Stimulated activated CD4-positive, alpha-beta T cell treated with anti-CD3 and anti-CD28 coated beads, TNF-alpha, amount 100 ng/mL, for 4 hours (primary cell): ENCODE measurements at places on chromosomes 2 and 18.

GRCh38 chr2:143807192-143807591 is 678.0 kb downstream of the ARHGAP15 start:
- no peak for DNase-seq

GRCh38 chr2:100800915-100801314 is 19.0 kb upstream of the NPAS2 start:
- no peak for DNase-seq

GRCh38 chr2:6111781-6112261 is 419.6 kb downstream of the SOX11 start:
- DNase-seq, result no peak

- no peak for DNase-seq
Measured at GRCh38 chr18:59725142-59725541, 27.9 kb upstream of the CCBE1 start.

DNA sequence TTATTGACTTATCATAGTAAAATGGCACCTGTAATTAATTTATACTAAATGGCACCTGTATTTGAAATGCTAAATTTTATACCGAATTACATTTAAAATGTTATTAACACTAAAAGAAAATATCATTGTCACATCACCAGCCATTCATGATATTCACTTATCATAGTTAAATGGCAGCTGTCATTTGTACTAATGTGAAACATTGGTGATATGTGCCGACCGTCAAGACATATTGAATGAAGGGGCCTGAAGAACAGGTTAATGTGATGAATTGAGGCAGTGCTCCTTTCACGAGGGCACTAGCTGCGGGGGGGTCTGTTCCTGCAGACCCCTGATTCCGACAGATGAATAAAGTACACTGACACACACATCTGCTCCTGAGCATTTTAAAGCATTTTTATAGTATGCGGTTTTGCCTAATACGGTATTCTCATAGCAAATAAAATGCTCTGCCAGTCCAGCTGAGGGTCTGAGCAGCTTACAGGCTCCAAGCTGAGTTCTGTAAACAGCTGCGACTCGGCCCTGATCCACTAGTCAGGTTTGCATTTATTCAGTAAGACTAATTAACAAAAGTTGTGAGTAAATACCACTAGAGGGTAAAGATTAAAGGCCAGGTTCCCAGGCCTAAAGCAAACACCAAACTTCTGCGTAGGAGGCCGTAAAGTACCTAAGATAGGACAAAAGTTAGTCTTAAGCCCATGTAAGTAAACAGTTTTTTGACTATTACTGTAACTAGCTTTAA is 593.4 kb upstream of the NETO1 start:
- no peak for DNase-seq

DNA sequence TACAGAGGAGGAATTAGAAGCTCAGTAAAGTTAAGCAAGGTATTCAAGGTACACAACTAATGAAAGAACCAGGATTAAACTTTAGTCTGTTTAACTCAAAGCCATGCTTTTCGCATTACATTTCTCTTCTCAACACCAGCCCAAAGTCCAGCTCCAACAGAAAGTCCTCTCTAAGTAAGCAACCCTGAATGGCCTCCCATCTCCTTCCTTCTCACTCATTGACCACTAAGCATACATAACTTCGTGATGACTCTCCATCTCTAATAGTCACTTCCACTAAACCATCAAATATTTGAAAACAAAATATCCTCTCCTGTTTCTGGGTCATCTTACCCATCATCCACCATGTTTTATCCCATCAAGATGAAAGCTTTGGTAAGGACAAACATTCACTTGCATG is 219.8 kb downstream of the RAD51AP2 start:
- DNase-seq, result no peak

DNA sequence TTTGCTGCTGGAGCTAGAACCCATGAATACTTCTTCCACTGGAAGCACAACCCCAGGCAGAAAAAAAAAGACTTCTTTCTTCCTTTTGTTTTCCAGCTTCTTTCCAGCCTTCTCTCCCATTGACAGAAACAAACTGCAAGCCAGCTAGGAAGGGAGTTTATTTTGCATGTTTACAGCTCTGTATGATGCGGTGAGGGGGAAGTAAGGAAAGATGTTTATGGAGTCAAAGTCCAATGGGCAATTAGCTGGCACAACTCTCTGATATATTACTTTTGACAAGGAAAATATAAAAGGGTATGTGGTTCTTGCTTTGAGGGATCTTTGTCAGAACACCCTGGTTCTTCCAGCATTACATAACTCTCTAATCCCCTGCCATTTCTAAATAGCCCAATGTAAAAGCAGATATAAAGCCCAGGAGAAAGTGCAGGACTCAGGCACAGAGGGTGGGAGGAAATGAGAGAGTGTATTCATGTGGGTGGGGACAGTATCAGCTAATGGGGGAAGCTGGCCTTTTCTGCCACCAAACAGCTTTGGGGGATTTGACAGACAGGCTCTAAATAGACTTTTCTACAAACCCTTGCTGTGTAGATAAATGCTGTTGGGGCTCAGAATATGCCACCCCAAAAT is 9.3 kb upstream of the NMS start:
- DNase-seq, result no peak

DNA sequence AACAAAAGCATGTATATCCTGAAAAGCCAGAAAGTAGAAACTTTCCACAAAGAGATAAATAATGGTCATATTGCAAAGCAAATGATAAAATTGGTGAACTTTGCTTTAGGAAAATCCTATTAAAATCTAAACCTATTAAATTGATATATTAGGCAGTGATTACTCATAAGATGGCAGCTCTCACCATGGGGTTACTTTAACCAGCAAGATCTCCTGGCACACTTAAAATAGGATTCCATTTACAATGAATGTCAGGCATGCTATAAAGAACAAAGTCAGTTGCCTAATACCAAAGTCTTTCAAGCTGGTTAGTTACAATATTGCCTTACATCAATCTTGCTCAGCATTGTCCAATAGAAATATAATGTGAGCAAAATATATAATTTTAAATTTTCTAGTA is 816.2 kb downstream of the BCL11A start:
- no peak for DNase-seq

DNA sequence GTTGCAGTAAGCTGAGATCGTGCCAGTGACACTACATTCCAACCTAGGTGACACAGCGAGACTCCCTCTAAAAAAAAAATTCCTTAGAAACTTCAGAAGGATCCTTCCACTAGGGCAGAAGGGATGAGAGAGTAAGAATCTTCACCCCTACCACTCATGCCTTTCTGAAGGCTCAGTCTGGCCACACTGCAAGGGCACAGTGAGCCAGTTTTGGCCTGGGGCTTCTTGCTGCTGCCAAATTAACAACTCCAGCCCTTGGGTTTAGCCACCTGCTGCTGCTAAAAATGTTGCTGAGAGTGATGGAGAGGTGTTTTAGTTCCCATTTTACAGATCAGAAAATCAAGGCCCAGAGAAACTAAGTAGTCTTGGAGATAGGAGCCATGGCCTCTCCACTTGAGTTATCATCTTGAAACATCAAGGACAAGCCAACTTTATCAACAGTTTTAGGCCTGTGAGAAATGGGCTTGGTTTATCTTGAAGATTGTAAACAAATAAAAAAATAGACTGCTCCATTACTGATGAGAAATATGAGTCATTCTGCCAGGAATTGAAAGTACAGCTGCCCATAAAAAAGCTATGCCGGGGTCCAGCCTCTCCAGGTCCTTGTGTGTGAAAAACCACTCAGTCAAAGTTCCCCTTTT is 31.9 kb upstream of the CASP8 start:
- no peak for DNase-seq

DNA sequence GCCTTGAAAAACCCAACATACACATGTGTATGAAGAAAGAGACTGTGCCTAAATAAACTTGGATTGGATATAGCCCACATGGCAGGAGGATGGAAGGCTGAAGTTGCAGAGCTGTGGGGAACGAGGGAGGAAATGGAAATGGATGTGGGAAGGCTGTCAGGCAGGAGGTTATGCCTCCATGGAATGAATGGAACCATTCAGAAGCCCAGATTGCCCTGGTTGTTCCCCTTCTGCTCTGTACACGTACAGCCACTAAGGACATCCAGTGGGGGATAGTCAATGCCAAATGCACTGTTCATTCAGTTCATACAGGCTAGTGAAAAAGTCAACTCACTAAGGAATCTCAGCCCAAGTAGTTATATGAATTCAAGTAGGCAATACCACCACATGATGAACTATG is 463.7 kb downstream of the TNS1 start:
- no peak for DNase-seq

DNA sequence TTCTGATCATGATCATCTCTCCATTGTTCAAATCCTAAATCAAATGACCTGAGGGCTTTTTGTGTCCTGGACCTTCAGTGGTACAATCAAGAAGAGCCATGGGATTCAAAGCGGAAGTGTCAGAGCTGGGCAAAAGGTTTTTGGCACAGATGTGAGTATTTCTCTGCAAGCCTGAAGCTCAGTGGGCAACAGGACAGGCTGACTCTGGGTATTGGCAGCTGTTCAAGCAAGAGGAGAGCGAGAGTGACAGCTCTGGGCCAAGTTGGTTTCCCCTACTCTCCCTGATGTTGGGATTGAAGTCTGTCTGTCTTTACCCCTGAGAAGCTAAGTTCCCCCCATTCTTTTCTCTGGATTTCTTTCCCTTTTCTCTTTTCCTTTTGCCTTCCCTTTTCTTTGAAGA is 33.3 kb downstream of the DSEL start:
- DNase-seq, result no peak

GRCh38 chr18:77700051-77700450 is 450.4 kb downstream of the GALR1 start:
- no peak for DNase-seq

DNA sequence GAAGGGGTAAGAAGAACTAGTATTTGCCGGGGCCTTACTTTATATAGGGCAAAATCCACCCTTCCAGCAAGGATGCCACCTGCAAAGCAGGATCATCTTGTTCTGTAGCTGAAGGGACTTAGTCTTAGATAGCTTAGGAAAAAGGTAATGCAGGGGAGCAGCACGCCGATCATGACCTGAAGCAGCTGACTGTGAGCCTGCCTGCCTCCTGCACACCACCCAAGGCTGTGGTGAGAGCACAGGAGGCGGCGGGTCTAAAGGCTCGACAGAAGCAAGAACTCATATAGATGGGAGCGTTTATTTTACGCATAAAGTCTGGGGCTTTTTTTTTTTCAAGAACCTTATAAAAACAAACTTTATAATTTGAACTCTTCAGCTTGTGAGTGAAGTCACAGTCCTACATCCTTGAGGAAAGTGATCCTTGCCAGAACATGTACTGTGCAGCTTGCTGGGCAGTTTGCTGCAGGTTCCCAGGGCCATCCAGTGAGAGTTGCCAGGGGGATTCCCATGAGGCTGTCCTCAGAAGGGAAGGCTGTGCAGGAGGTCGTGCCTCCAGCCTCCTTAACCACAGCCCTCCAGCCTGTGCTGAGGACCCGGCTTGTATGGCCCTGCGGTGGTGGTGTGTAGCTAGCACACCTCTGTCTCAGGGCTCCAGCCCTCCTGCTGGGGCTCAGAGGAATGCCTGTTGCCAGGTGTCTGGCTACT is 92.1 kb downstream of the RNF144A start:
- DNase-seq, result no peak

DNA sequence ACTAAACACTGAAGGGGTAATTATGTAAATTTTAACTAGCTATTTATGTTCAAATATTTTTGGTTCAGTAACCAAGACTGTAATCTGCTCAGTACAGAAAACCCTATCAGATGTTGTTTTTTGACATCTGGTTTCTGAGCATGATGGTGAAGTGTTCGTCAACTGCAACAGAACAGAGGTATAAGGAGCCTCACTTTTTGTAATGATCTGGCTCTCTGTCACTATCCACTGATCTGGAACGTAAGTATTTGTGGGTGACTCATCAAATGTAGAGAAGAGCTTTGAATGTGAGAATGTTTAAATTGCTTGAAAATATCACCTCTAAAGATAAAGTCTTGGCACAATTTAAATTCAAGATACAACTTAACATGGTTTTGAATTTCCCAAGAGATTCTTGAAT is 213.6 kb upstream of the FAM98A start:
- DNase-seq, result no peak

DNA sequence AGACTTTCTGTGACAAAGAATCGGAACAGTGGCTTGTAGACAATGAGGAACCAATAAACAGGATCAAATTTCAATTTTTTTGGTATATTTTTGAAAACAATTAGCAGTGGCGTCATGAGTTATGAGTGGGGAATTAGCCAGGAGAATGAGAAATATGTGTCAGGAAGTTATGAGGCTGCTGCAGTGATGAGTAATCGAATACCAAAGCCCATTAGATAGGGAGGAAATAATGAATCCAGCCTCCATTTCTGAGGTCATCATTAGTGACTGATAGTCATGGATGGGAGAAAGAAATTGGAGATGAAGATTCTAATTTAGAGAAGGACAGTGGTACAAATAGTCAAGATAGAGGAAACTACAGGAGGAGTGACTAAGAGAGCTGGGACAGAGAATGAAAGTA is 673.1 kb upstream of the VRK2 start:
- DNase-seq, result no peak

DNA sequence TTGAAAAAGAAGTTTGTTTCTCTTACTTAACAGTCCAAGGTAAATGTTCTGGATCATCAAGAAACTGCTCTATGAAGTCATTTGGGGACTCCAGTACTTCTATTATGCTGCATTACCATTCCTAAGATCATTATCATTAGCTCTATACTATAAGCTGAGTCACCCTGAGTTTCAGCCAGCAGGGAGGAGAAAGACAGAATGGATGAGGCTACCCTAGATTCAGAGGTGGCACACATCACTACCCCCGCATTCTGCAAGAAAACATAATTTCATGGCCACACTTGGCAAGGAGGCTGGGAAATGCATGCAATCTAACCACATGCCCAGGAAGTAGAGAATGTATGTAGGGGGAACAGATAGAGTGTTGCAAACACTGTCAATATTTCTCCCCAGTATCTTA is 16.6 kb upstream of the LNPK start:
- no peak for DNase-seq

- DNase-seq, result no peak
Measured at GRCh38 chr2:238950551-238950950, 102.7 kb downstream of the TWIST2 start.

GRCh38 chr2:27291865-27292264 is 9.6 kb downstream of the TRIM54 start:
- no peak for DNase-seq

DNA sequence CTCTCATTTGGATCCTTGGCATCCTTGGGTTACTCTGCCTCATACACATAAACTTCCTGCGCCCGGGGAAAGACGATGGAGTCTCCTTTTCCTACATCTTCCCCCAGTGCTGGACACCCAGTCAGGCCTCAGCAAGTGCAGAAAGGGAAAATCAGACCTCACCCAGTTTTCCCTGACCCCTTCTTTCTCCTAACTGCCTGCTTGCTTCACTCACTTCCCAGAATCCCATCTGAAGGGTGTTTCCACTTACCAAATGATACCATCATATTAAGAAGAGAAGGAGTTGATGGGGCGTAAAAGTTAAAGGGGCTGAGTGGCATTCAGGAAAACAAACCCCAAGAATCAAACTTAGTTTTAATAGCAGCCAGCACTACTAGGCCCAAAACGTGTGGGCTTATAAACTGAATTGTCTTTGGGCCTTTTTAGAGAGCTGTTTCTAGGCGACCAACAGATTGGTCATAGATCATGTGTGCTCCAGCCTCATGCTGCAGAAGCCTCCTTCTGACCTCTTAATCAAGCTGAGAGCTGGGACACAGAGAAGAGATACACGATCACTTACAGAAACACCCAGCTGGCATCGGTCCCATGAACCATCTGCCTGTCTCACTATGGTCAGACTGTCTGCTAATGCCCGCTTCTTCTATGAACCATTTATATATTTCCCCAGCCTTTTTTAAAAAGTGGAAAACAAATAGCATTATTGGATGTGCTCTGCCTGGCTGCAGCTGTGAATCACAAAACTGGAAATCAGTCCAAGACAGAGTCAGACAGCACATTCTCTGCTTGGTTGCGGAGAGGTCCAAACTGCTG is 165.7 kb upstream of the SLC14A2 start:
- no peak for DNase-seq

GRCh38 chr2:24181849-24182248 is 7.0 kb downstream of the FAM228A start:
- no peak for DNase-seq
